ENCODE measurements at places on chromosomes 16 and 17.
A peak's percentile ranks its signal among the peaks of the same experiment; 100 is the strongest.

DNA sequence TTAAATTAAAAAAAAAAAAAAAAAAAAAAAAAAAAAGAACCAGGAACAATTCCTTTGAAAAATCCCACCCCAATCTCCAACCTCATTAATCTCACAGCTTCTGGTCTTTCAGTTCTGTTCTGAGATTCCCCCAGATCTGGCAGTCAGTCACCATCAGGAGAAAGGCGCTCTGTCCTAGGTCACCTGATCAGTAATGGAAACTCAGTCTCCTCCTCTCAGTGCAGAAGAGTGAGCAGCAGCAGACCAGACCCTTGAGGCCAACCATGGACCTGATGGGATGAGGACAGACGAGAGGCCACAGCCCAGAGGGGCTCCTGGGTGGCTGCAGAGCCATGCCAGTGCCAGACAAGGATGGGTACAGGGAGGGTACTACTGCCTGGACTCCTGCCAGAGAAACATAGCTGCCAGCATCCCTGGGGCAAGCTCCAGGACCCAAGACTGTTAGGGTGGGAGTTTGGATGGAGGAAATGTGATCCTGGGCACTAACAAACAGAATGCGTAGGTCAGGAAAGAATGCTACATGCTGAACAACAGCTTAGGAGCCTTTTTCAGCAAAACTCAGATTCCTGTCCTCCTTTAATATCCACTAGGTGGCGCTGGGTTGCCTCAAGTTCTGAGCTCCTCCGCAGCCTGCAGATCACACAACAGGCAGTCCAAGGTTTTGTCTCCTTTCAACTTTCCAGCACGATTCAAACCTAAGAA is 28.7 kb downstream of the MPG start:
- DNase-seq, result no peak

GRCh38 chr16:81627024-81627423 is 152.1 kb upstream of the PLCG2 start:
- DNase-seq, result no peak

- DNase-seq, result no peak
Measured at GRCh38 chr16:84930298-84931106, 80.8 kb downstream of the ZDHHC7 start.

DNA sequence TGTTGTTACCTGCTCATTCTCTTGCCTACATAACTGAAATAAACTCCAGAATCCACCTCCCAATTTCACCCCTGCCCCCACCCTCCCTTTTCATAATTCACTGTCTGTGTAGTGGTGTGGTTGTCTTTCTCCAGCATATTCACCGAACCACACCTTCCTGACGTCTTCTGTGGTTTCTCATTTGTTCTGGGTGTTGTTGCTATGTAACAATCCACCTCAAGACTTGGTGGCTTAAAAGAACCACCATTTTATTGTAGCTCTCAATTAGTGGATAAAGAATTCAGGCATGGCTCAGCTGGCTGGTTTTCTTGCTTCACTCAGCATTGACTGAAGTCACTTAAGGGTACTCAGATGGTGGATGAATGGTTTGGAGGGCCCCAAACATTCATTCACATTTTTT is 229.8 kb downstream of the MAF start:
- DNase-seq, result no peak

GRCh38 chr17:8417806-8418205 is 17.9 kb upstream of the NDEL1 start:
- no peak for DNase-seq

DNA sequence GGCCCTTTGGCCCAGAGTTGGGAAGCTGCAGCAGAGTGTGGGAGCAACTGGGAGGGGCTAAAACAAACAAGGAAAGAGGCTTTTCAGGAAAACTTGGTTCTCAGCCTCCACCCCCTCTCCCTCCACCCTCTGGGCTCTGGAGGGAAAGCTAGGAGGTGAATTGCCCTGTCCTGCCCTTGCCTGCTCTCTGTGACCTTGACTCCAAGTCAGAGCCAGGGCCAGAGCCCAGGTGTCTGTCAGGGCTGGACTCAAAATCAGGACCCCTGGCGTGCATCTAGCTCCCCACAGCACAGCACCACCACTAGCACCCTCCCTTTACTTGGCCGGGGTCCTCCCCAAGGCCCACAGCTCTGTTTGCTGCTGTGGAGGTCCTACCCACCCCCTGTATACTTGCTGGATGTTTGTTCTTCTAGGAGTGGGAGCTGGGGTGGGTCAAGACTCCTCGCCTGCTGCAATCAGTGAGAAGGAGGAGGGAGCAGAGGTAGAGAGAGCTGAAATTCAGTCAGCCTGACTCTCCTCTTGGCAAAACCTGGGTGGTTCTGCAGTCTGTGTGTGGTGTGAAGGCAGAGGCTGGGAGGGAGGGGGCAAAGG is 2.8 kb upstream of the NR1D1 start:
- no peak for DNase-seq

- no peak for DNase-seq
Measured at GRCh38 chr16:78100112-78100467, 636 bp downstream of the WWOX start.

- DNase-seq, result no peak
Measured at GRCh38 chr17:43768382-43768781, 9.8 kb upstream of the SOST start.

- DNase-seq, result no peak
Measured at GRCh38 chr17:45990886-45991285, 8.2 kb upstream of the STH start.

DNA sequence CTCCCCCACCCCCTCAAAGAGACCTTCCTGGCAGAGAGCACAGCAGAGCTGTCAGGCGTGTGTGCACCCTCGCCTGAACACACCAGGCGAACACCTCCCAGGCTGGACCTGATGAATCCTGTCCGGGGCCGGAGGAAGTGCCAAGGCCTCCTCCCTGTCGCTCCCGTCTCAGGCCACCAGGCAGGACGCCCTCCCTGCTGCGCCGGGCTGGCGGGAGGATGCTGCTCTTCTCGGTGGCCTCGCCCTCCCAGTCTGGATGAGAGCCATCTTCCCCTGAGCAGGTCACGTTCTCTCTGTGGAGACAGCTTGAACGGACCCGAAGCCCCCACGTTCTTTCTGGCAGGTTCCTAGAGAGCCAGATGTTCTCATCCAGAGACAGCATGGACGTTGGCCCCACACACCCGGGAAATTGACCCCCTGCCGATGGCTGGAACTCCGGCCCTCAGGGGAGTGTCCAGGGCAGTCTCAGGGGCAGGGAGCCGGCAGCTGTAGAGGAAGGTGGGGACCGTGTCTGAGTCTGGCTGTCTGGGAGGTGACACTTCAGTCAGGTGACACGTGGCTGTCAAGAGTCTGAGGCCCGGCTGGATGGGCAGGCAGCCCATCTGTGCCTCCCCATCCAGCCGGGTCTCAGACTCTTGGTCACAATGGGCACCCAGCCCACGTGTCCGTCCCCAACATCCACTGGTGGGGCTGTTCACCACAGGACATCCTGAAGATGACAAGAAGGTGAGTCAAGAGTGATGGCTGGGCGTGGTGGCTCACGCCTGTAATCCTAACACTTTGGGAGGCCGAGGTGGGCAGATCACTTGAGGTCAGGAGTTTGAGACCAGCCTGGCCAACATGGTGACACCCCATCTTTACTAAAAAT is 5.0 kb upstream of the TIMP2 start:
- DNase-seq, result no peak

- peak; percentile 79 for DNase-seq
Measured at GRCh38 chr17:77400445-77400870, 259.7 kb downstream of the SEC14L1 start.

GRCh38 chr16:88329726-88330700 is 52.7 kb upstream of the ZNF469 start:
- DNase-seq, result no peak

DNA sequence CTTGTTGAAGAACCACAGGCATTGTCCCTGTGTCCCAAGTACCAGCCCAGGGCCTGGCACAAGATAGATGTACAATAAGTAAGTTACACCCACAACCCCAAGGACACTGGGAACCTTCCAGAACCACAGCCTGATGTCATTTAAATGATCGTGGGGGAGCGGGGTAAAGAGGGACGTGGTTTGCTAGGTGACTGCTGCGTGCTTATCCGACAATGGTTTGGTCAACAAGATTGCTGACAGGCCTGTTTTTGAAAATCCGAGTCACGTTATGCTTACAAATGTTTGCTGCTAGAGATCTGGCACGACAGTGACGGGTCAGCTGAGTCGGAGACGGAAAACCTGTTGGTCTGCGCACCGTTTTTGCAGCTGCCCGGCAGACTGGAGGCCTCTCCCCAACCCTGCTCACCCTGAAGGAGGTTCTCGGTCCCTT is 22.8 kb downstream of the COTL1 start:
- no peak for DNase-seq

DNA sequence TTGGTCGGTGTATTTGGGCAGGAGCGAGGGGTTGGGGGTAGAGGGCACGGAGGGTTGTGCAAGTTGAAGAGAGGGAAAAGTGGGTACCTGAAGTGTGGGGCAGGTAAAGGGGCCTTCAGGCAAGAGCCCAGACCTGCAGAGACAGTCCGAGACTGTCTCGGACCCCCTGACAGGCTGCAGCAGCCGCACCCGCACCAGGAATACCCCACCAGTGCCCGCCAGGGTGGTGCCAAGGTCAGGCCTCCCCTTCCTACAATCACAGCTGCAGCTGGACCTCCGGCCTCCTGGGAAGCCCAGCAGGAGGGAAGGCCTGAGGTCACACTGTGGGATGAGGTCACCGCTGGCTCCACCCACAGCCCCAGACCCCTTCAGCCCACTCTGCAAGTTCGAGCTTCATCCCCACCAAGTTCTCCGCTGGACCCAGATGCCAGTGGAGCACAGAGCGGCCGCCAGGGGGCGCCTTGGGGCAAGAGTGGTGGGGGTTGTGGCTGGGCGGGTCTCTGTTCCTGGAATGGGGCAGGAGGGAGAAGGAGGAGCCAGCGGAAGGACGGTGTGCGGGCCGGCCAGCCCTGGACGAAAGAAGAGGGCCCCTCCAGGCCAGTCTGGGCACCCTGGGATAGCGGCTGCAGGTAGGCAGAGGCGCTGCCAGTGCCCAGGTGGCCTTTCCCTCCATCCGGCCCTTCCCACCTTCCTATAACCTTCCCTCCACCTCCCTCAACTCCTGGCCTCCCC is at the start of gene HSD3B7:
HSD3B7 (plus strand) TSS at position 539 of the 732 bp plus-strand sequence. CDS start 452 bp downstream, outside the sequence.
- peak; percentile 77 for DNase-seq

DNA sequence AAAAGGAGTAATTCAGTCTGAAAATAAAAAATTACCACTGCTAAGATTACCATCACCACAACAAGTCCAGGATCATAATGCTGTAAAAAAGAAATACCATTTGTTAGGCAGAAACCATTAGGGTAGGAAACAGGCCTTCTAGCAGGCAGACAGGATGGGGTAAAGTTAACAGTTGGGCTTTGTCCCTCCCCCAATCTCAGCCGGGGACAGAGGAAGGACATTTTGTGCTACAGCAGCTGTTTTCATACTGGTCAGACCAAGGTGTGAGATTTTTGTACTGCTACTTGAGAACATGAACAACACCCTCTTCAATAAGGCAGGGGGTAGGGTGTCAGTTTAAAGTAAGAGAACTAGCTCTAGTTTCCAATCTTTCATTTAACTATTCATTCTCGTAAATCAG is 49.2 kb upstream of the ITGA2B start:
- no peak for DNase-seq

DNA sequence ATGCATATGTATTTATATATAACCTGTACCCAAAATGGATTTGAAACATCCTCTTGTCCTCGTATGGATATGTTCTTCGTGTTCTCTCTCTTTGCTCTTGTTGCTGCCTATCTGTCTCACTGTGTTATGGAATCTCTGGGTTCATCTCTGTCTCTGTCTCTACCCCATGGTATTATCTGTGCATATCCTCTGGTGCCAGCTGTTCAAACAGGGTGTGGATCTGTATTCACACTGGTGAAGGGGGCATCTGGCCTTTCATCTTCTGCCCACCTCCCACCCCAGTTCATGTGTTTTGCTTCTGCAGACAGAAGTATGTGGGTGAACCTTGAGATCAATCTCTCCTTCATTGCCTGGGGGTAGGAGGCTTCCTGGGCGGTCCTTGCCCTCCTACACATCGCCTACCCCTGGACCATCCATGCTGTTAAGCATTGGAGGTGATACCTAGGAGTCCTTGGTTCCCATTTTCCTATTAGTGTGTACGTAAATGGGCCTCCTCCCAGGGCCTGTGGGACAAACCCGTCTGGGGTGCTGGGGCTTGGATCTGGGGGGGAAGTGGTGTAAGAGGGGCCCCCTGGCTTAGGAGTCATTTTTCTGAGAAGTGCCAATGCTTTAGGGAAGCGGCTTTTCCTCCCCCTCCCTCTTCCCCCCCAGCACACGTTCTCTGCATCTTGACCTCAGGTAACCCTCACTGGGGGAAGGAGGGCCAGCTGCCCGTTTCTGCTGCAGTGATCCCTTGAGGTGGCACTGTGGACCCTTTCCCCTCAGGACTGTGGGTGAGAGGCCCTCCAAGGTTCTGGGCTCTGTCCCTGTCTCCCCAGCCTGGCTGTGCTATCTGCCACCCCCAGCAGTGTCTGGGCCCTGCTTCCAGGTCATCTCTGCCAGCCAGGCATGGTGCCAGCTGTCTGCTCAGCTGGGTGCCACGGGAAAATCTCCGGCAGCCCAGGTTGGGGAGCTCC is 21.1 kb downstream of the RARA start:
- no peak for DNase-seq

GRCh38 chr17:79117905-79118487 is 43.4 kb downstream of the ENGASE start:
- no peak for DNase-seq

GRCh38 chr16:87141402-87141801 is 175.8 kb downstream of the C16orf95 start:
- DNase-seq, result no peak

GRCh38 chr17:18217412-18218015 is 7.9 kb upstream of the LLGL1 start:
- DNase-seq, result peak; percentile 64

- no peak for DNase-seq
Measured at GRCh38 chr16:12096828-12097522, 120.4 kb downstream of the SNX29 start.

DNA sequence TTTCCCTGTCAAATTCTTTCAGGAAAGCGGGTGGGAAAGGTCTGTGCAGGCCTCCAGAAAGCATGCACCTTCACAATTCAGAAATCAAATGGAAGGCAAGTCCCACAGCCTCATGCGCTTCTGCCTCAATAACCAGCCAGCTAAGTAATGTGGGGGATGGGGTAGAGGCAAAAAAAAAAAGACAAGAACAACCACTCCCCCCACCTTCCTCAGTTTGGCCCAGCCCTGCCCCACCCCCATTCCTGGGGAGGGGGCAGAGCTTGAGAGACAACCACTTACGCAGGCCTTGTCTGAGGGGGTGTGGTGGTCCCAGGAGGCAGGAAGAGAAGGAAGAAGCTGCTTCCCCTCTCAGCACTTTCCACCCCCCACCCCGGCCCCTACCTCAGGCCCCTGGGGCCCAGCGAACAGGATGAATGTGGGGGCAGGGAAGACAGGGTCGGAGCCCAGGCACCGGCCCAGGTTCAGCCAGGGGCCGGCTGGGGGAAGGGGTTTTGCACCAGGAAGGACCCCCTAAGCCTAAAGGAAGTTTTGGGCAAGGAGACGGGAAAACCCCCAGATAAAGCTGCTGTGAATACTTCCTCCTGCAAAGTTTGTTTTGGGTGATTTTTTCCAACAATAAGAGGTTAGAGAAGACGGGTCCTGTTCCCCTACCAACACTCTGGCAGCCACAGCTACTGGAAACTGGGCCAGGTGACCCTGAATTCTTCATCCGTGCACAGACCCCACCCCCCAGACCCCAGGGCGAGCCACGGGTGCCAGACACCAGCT is 1.2 kb downstream of the JUP start:
- DNase-seq, result no peak

GRCh38 chr17:21278450-21279197 is 5.9 kb upstream of the MAP2K3 start:
- no peak for DNase-seq
